Activated CD8-positive, alpha-beta T cell treated with anti-CD3 and anti-CD28 coated beads, Interleukin-2, amount 10 ng/mL, durations not matched to agents 7 days and 5 days (primary cell): ENCODE measurements at places on chromosomes 5 and 9. TPM values are rescaled to one million over a fixed set of nuclear protein-coding genes. Genes with fewer than 3 reads are reported as not detected.

DNA sequence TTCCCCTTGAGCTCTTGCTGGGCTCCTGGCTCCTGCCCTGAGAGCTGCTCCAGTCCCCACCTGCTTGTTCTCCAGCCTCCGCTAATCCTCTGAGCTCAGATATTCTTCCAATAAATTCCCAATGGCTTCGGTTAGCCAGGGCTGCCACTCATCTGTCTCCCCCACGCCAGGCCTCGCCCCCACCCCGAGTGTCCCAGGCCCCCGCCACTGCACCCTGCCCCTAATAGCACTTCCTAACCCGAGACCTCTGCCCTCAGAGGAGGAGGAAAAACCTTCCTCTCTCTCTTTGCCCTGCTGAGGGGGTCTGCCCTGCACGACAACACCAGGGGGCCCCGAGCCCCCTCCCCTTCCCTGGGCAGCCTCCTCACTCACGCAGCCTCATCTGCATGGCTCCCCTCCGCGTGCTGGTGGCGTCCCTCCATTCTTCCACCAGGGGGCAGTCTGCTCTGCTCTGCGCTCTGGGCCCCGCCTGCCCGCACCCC, 5.4 kb upstream of the LCN15 start:
- peak; percentile 65 for DNase-seq

The NR5A1 gene
- total RNA-seq: not detected

GRCh38 chr5:36384845-36385244, 83.1 kb upstream of the RANBP3L start:
- no peak for DNase-seq

DNA sequence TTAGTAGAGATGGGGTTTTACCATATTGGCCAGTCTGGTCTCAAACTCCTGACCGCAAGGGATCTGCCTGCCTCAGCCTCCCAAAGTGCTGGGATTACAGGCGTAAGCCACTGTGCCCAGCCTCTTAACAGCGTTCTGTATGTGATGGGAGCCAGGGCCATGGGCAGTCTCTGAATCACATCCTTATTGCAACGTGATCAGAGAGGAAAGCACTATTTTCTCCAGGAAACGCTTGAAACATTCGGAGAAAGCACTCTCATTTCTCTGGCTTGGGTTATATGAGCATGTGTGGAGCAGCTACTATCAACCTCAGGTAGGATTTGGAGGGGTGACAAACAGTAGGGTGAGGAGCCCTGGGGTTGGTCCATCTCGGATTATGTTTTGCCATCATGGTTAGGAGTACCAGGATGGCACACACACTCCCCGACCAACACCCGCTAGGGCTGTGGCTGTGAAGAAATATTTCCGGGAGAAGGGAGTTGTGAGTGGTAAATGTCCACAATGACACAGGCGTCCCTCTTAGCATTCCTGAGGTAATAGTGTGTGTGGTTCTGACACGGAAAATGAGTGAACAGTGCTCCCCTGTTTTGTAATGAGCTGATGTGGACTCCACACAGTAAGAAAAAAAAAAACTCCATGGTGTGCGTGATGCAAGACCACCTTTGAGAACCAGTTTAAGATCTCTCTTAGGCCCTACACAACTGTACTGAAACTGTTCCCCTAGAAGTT, 406.2 kb upstream of the ZNF608 start:
- DNase-seq: no peak

DNA sequence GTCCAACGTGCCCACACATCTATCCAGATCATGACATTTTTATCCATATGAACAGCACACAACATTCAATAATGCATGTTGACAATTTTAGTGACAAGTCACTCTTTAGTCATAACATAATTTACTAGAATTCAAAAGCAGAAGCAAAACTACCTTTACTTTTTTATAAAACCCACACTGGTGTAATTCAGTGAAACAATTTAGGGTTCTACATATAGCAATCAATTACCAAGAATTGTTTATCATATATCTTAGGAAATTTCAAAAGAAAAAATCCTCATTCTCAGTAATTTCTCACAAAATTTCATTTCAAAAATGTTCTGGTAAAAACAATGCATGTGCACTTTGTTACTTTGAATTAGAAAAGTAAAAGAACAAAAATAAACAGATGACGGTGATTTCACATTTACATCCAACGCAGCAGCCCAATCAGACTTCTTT, 12.6 kb downstream of the AUH start:
- DNase-seq: no peak

GRCh38 chr5:7801891-7802614, 48.9 kb downstream of the CFAP90 start:
- no peak for DNase-seq

The SPINK1 gene
- not detected for total RNA-seq
